ENCODE measurements at places on chromosomes 1 and 21. TPM values are rescaled to one million over a fixed set of nuclear protein-coding genes. Genes with fewer than 3 reads are reported as not detected.

DNA sequence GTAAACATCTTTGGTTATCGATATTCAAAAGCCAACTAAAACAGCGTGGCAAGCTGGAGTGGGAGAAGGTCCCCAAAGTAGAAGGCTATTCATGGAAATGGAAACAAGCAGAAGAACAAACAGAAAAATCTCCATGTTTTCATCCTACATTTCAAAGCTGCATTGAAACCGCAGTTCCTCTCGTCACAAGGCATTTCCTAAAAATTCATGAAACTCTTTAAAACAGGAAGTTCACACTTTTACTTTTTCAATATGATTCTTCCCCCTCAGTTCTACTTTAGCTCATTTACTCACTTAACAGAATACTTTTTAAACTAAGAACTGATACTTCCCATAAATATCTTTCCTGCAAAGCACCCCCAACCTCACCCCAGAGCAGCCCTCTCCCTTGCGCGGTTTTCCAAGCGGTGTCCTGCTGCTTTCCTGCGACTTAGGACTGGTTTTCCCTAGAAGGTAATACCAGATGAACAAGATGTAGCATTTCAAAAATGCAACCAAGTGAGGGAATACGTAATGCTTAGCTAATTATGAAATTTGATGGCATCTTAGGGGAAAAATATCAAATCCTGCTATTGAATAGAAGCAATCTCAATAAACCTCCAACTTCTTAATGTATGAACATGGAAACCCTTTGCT lies 228.3 kb upstream of the PKN2 start:
- no peaks in the 10 kb centered on the region for H3K36me3 ChIP-seq
- H3K27me3 ChIP-seq = no peaks in the 10 kb centered on the region
- H3K4me3 ChIP-seq = no peak overlapping the region
- no peak for DNase-seq

SV2A gene
- 42.5 TPM for total RNA-seq

- H3K4me1 ChIP-seq = no peaks in the 10 kb centered on the region
- no peaks in the 10 kb centered on the region for H3K27me3 ChIP-seq
- DNase-seq = no peak
Measured at GRCh38 chr1:89125913-89126580, at the start of gene GBP2. GBP2 (minus strand) TSS chr1:89126114; CDS start chr1:89121966, 4,148 bp downstream.

DNA sequence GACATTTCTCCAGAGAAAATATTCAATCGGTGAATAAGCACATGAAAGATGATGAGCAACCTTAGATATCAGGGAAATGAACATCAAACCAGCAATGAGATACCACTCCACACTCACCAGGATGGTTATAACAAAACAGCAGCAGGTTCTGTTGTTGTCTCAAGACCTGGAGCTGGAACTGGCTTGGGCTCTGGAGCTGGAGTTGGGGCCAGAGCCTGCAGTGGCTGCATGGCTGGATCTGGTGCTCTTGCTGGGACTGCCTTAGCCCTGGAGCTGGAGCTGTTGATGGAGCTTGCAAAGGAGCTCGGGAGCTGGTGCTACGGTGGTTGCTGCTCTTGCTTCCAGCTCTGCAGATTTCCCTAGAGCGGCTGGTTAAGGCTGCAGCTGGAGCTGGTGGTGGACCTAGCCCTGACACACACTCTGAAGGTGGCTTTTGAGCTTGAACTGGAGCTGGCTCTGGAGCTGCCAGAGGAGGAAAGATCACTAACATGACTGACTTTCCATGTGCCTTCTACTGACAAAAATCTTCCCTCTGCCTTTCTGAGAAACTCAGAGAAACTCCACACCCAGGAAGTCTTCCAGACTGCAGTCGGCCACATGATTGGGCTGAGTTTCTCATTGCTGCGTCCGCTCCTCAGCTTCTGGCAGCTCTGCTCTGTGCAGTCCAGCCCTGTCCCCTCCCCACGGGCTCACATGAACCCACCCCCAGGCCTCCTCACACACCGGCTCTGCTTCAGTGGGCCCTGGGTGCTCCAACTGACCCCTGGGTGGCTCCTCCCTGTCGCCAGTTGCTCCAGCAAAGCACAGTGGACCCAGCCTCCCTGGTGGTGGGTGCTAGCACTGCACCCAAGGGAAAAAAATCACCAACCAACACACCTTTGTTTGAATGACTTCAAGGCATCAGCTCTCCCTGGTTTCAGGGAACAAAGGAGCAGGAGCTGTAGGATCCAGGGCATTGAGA lies 139.1 kb upstream of the FMN2 start:
- H3K36me3 ChIP-seq = no peaks in the 10 kb centered on the region
- DNase-seq = peak; percentile 60
- no peak overlapping the region for H3K4me3 ChIP-seq
- H3K27ac ChIP-seq = no peak overlapping the region

CR2 gene
- 4.4 TPM for total RNA-seq

GRCh38 chr1:61563611-61564010 lies 161.3 kb downstream of the TM2D1 start:
- H3K4me1 ChIP-seq = no peaks in the 10 kb centered on the region
- no peak overlapping the region for H3K4me3 ChIP-seq
- DNase-seq = no peak
- H3K36me3 ChIP-seq = no peaks in the 10 kb centered on the region

DNA sequence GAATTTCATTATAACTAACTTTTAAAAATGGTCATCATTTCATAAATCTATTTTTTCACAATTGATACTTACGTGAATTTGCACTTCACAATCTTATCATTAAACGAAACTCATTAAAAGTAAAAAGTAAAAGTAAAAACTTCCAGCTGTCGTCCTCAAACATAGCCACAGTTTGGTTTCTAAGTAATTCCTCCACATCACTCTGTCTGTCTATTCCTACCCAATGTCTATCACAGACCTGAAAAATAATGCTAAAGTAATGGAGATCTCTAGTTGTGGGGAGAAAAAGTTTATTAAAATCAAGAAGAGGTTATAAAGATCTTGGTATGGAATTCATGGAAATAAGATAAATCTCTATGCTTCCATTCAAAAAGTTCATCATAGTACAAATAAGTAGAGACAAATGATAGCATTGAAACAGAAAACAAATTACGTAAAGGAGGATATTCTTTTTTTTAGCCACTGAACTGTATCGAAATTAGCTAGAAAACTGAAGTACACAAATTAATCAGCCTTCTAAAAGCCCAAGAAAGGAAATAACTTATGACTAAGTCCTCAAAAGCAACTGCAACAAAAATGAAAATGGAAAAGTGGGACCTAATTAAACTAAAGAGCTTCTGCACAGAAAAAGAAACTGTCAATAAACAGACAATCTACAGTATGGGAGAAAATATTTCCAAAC lies 148.6 kb downstream of the TIAM1 start:
- H3K27ac ChIP-seq = no peak overlapping the region
- H3K4me3 ChIP-seq = no peak overlapping the region
- H3K4me1 ChIP-seq = peaks cover 6% of the 10 kb centered on the region
- H3K36me3 ChIP-seq = no peaks in the 10 kb centered on the region
- H3K27me3 ChIP-seq = no peaks in the 10 kb centered on the region
- DNase-seq = no peak

DNA sequence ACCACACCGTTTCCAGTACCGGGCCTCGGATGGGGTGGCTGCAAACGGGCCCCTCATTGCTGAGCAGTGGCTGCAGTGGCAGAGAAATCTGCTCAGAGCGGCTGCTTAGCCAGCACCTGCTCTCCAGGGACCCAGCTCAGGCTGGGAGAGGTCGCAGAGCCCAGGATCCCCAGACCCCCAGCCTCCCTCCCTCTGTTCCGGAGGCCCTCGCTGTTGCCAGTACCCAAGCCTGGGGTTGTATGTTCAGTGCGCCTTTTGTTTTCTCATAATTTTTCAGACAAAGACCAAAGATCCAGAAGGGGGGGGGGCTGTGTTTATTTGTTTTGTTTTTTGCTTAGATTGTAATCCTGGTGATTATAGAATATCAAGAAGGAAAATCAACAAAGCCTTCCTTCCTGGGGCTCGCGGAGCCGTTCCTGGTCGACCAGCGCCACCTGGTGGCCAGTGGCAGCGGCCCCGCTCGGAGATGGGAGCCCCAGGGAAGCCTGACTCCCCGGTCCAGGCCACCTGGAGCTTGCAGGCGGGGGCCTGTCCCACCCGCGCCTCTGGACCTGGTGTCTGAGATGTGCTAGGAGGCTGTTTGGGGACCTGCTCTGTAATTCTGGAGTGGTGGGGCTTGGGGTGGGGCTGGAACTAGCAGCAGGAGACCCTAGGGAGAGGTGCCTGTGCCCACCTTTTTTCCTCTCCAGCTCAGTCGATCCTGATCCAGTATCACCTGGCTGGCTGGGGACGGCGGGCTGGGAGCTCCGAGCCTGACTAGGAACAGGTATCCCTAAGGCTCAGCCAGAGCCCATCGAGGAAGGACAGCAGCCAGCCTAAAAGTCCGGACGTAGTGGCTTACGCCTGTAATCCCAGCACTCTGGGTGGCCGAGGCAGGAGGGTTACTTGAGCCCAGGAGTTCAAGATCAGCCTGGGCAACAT lies 123.9 kb upstream of the VAMP3 start:
- peak; percentile 69 for DNase-seq
- H3K4me1 ChIP-seq = no peaks in the 10 kb centered on the region
- H3K36me3 ChIP-seq = no peaks in the 10 kb centered on the region
- H3K27me3 ChIP-seq = no peaks in the 10 kb centered on the region
- no peak overlapping the region for H3K4me3 ChIP-seq
- no peak overlapping the region for H3K27ac ChIP-seq

GRCh38 chr1:51926171-51926812 lies 47.8 kb upstream of the NRDC start:
- no peak overlapping the region for H3K27ac ChIP-seq
- peak; percentile 70 for DNase-seq
- H3K27me3 ChIP-seq = no peaks in the 10 kb centered on the region

GRCh38 chr1:65055747-65056146 lies 89.4 kb upstream of the JAK1 start:
- no peak overlapping the region for H3K27ac ChIP-seq
- H3K27me3 ChIP-seq = no peaks in the 10 kb centered on the region
- H3K36me3 ChIP-seq = peaks cover 9% of the 10 kb centered on the region
- H3K4me3 ChIP-seq = no peak overlapping the region

GRCh38 chr1:168640836-168641235 lies 64.4 kb downstream of the XCL1 start:
- H3K27me3 ChIP-seq = no peaks in the 10 kb centered on the region
- H3K4me1 ChIP-seq = no peaks in the 10 kb centered on the region
- no peaks in the 10 kb centered on the region for H3K36me3 ChIP-seq
- no peak overlapping the region for H3K4me3 ChIP-seq

GRCh38 chr1:13781907-13782633 lies 82.1 kb downstream of the PRDM2 start:
- DNase-seq = no peak
- peak overlapping the region; percentile 42 for H3K27ac ChIP-seq
- 0 out of 2 replicates have a peak, but pooled peaks cover 3% of the 10 kb centered on the region for H3K36me3 ChIP-seq
- H3K4me1 ChIP-seq = peaks cover 26% of the 10 kb centered on the region
- no peak overlapping the region for H3K4me3 ChIP-seq

FCRL2 gene
- not detected for total RNA-seq

DNA sequence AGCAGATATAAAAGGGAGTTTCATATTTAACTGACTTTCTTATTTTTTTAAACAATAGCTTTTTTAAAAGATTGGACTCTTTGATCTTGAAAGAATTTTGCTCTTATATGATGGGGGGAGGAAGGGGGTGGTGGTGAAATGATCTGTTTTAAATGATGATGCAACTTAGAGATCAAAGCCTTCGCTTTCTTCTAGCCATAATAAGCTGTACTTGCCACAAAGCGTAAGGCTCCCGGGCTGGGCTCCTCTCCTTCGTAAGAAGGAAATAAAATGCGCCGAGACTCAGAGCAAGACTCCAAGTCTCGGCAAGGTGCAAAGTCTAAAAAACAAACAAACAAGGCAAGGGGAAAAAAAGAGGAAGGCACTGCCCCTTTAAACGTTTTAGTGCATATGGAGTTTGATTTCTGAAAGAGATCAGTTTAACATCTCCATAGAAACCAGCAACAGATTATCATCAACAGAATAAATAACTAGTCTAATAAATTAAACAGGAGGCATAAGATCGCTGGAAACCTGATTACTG lies 3.3 kb downstream of the CASZ1 start:
- H3K27ac ChIP-seq = no peak overlapping the region
- H3K4me3 ChIP-seq = peak overlapping the region; percentile 64
- peaks cover 56% of the 10 kb centered on the region for H3K27me3 ChIP-seq
- H3K4me1 ChIP-seq = peaks cover 21% of the 10 kb centered on the region
- DNase-seq = peak; percentile 61
- H3K36me3 ChIP-seq = no peaks in the 10 kb centered on the region

DNA sequence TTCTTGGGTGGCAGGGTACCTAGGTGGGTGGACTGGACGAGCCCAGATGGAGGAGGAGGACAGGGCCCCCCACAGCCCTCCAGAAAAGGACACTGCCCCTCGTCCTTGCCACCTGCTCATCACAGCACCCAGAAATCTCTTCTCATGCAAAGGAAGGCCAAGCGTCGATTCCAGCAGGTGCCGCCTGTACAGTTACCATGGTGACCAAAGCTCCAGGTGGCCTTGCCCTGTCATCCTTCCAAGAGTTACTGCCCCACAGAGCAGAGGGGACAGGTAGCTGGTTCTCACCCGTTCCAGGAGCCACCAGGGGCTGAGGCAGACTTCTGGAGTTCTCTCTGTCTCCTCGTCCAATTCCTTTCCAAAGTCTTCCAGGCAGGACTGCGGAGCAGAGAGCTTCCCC lies 119.9 kb upstream of the VAMP3 start:
- no peak overlapping the region for H3K4me3 ChIP-seq
- no peaks in the 10 kb centered on the region for H3K4me1 ChIP-seq
- H3K36me3 ChIP-seq = no peaks in the 10 kb centered on the region
- DNase-seq = no peak
- no peak overlapping the region for H3K27ac ChIP-seq

TSPAN2 gene
- total RNA-seq = 15.0 TPM

GRCh38 chr1:19650416-19651140 lies 6.5 kb downstream of the NBL1 start:
- H3K36me3 ChIP-seq = no peaks in the 10 kb centered on the region
- DNase-seq = no peak
- no peak overlapping the region for H3K4me3 ChIP-seq

DNA sequence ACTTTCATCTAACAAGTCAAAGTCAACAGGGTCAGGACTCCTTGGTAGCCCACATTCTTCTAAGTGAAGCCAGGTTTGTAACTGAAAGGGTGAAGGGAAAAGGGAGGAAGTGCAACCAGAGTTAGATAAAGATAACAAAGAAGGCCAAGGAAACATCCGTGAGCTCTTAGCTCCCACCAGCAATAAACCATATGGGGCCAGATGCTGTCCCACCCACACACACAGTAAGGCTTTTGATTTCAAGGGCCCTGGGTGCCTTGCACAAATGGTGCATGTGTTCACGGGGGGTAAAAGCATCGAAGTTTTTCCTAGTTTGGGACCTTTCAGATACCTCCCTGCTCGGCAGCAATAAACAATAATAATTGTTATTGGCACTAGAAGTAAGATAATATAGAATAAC lies 5.1 kb upstream of the TIAM1 start:
- no peak overlapping the region for H3K27ac ChIP-seq
- no peak overlapping the region for H3K4me3 ChIP-seq
- H3K36me3 ChIP-seq = no peaks in the 10 kb centered on the region
- no peaks in the 10 kb centered on the region for H3K27me3 ChIP-seq

GRCh38 chr21:45386336-45386727 lies 18.6 kb upstream of the COL18A1 start:
- H3K27me3 ChIP-seq = no peaks in the 10 kb centered on the region
- no peak overlapping the region for H3K27ac ChIP-seq
- no peak for DNase-seq
- H3K4me1 ChIP-seq = no peaks in the 10 kb centered on the region
- H3K36me3 ChIP-seq = no peaks in the 10 kb centered on the region
- H3K4me3 ChIP-seq = no peak overlapping the region

GRCh38 chr1:202798792-202799331 lies 9.4 kb downstream of the KDM5B start:
- no peaks in the 10 kb centered on the region for H3K27me3 ChIP-seq
- H3K27ac ChIP-seq = no peak overlapping the region
- DNase-seq = no peak
- H3K4me1 ChIP-seq = peaks cover 38% of the 10 kb centered on the region
- H3K4me3 ChIP-seq = no peak overlapping the region

GRCh38 chr1:43349594-43350306 lies 9.0 kb upstream of the CDC20 start:
- H3K4me1 ChIP-seq = peaks cover 20% of the 10 kb centered on the region
- peaks cover 18% of the 10 kb centered on the region for H3K27me3 ChIP-seq
- DNase-seq = peak; percentile 41
- no peaks in the 10 kb centered on the region for H3K36me3 ChIP-seq

RAVER2 gene
- total RNA-seq = 24.6 TPM
